T-cell (primary cell): ENCODE measurements at places on chromosomes 16 and 17.

- peaks cover 17% of the 10 kb centered on the region for H3K4me1 ChIP-seq
- no peaks in the 10 kb centered on the region for H3K36me3 ChIP-seq
- H3K27me3 ChIP-seq = no peaks in the 10 kb centered on the region
- no peak overlapping the region for H3K4me3 ChIP-seq
- DNase-seq = no peak
Measured at GRCh38 chr17:43641416-43641815, 20.3 kb downstream of the MEOX1 start.

DNA sequence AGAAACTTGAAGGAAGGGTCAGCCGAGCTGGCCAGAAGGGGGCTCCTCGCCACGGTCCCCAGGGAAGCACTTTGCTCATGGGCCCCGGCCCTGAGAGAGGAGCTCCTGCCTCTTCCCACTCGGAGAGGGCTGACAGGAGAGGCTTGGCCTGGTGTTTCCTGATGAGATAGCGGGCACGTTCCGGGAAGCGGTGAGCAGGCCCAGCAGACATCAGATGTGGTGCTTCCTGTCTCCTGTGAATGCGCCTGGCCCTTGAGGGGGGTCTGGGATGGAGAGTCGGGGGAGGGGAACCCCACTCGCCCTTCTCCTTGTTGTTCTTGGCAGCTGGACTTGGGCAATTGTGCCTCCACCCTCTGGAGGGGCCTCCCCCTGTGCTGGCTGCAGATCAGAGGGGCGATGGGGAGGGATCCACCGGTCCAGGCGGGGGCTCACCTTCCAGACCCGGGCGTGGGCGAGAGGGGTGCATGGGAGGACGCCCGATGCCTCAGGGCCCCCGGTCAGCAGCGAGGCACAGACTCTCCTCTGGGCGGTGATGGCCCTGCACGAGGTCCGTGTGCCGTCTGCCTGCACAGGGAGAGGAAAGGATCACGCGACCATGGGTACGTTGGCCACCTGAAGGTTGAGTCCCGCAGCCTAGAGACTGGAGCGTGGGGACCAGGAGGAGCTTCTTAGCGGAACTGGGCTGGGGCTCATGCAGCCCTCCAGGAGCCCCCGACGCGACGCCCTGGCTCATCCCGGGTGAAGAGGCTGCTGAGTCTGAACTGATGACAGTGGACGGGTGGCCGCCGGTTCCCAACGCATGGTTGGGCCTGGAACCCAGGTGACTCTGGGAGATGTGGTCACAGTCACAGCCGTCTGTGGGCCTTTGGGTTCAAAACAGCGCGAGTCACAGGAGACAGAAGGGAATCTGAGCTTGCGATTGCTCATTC, 25.4 kb downstream of the METRNL start:
- H3K36me3 ChIP-seq = no peaks in the 10 kb centered on the region
- no peaks in the 10 kb centered on the region for H3K4me1 ChIP-seq
- H3K27me3 ChIP-seq = peaks cover 52% of the 10 kb centered on the region
- DNase-seq = no peak
- H3K27ac ChIP-seq = no peak overlapping the region

DNA sequence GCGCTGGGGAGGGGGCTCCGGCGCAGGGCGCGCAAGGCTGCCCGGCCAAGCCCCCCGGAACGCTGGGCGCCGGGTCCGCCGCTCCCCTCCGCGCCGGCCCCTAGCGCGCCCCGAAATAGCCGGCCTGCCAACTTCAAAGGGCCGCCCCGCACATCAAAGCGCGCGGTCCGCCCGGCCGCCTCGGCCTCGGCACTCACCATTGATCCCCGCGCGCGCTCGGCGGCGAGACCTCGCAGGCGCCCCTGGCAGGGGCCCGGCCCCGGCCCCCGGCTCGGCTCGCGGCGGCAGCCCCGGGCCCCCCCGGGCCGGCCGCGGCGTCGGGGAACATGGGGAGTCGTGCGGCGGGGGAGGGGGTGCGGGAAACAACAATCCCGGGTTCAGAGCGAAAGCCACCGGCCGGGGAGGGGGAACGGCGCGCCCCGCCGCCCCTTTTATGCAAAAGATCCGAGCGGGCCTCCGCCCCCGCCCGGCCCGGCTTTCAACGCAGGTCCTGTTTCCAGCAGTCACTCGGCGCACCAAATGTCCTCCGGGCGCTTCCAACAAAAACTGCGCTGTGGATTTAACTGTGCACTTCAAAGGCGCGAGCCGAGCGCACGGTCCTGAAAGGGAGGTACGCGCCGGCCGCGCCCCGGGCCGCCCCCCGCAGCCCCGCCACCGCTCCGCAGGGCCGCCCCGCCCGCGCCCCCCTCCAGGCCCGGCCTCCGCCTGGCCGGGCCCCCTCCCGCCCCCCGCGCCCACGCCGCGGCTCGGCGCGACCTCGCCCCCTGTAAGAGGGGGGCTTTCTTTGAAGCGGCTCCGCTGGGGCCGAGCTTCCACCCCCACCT, 608 bp downstream of the AXIN2 start:
- H3K27me3 ChIP-seq = peaks cover 17% of the 10 kb centered on the region
- H3K36me3 ChIP-seq = no peaks in the 10 kb centered on the region
- H3K4me3 ChIP-seq = peak overlapping the region; percentile 70
- peaks cover 21% of the 10 kb centered on the region for H3K4me1 ChIP-seq
- peak; percentile 76 for DNase-seq

GRCh38 chr16:72122308-72122707, 28.7 kb downstream of the DHX38 start:
- peaks cover 8% of the 10 kb centered on the region for H3K4me1 ChIP-seq
- no peak overlapping the region for H3K4me3 ChIP-seq
- H3K27me3 ChIP-seq = no peaks in the 10 kb centered on the region

DNA sequence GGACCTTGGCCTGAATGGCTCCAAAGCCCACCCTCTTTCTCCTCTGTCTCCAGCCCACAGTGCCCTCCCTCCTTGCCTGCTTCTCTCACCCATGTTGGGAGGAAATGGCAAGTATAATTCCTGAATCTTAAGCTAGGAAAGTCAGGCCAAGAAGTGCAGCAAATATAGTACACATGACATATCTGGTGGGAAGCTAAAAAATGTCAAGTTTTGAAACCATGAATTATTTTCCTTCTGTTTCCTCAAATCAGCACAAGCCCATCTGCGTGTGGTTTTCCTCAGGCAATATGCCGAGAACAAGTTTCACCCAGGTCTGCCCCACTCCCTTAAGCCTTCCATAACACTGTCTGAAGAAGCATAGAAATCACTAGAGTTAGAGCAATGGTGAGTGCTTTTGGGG, 502.8 kb upstream of the CDH11 start:
- no peaks in the 10 kb centered on the region for H3K27me3 ChIP-seq
- no peaks in the 10 kb centered on the region for H3K4me1 ChIP-seq
- H3K36me3 ChIP-seq = no peaks in the 10 kb centered on the region
- no peak overlapping the region for H3K4me3 ChIP-seq
- no peak for DNase-seq

DNA sequence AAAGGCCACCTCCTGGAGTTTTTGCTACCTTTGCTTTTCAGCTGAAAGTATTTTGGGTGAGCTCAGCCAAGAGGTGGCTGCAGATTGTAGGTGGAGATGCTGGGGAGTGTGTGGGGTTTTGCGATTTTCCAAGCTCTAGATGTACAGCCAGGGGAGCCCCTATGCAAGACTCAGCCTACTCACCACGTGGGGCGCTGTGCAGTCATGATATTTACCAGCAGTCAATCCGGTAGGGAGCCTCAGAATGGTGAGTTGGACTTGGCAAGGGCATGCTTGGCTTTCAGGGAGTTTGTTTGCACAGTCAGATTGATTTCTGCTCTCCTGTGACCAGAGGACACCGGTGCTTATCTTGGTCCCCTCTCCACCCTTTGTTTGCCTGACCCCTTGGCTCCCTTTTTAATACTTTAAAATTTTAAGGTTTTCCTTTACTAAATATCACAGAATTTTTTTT, 175.3 kb downstream of the UTP18 start:
- no peaks in the 10 kb centered on the region for H3K36me3 ChIP-seq
- no peak overlapping the region for H3K4me3 ChIP-seq
- DNase-seq = no peak

DNA sequence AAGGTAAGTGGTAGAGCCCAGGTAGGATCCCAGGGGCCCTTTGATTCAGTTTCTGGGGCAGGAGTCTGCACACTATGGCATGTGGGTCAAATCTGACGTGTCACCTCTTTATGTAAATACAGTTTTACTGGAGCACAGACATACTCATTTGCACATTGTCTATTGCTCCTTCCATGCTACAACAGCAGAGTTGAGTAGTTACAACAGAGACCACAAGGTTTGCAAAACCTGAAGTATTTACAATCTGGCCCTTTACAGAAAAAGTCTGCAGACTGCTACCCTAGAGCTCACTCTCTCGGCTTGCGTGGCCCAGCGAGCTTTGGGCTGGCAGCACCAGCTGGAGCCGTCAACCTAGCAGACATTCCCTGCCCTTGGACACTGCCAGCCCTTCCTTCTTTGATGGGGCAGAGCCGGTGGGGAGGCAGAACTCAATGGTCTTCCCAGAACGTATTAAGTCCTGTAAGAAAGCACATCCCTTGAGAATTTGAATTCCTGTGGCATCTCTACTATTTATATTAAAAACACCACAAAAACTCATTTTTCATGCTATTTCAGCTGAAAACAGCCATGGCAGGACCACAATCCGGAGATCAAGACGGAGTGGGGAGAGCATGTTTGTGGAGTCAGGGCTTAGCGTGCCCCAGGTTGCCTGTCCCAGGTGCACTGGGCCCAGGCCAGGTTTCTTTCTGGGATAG, 133.1 kb upstream of the NUDT7 start:
- H3K4me1 ChIP-seq = no peaks in the 10 kb centered on the region
- DNase-seq = no peak
- H3K36me3 ChIP-seq = no peaks in the 10 kb centered on the region
- no peak overlapping the region for H3K27ac ChIP-seq

DNA sequence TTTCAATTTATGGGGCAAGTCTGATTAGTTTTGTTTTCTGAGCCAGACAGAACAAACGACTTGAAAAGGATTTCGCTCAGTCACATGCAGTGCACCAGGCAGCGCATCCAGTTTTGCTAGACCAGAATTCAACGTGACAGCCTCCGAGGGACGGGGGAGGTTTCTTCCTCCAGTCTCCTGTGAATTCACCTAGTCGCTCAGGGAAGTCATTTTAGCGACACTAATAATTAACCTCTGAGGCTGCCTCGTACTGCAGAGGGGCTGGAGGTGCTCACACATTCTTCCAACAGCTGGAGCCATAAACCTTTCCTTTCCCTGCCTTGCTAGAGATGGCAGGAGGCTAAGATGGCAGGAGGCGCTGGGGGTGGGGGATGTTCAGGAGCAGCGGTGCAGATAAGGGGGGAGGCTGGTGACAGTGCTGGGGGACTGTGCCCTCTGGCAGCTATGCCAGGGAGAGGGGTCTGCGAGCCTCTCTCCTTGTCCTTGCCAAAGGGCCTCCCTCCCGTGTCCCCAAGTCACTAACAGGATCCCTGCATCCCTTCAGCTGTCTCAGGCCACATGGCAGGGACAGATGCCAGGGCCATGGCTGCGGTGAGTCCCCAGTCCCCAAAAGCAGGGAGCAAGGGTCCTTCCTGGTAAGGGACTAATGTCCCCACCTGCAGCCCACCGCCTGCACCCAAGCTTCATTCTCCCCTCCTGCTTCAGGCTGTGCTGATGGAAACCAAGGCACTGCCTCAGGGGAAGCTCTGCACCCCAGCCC, 24.0 kb downstream of the MXRA7 start:
- no peak for DNase-seq

- no peaks in the 10 kb centered on the region for H3K36me3 ChIP-seq
- no peak overlapping the region for H3K4me3 ChIP-seq
- no peak for DNase-seq
- H3K4me1 ChIP-seq = no peaks in the 10 kb centered on the region
- H3K27ac ChIP-seq = no peak overlapping the region
Measured at GRCh38 chr16:22022151-22022550, 14.2 kb downstream of the MOSMO start.

GRCh38 chr16:51723036-51723724, 572.1 kb upstream of the SALL1 start:
- H3K36me3 ChIP-seq = no peaks in the 10 kb centered on the region
- no peak overlapping the region for H3K4me3 ChIP-seq

- peaks cover 37% of the 10 kb centered on the region for H3K27me3 ChIP-seq
- H3K36me3 ChIP-seq = no peaks in the 10 kb centered on the region
- no peak for DNase-seq
- no peaks in the 10 kb centered on the region for H3K4me1 ChIP-seq
- H3K4me3 ChIP-seq = no peak overlapping the region
- no peak overlapping the region for H3K27ac ChIP-seq
Measured at GRCh38 chr16:84862804-84863480, 43.2 kb downstream of the CRISPLD2 start.
